ENCODE measurements at places on chromosomes 3 and 15. TPM values are rescaled to one million over a fixed set of nuclear protein-coding genes. Genes with fewer than 3 reads are reported as not detected.

ISLR gene
- polyA plus RNA-seq = 33.7 TPM

GASK1A gene
- 0.38 TPM for polyA plus RNA-seq

STRC gene
- not detected for polyA plus RNA-seq

FBXO40 gene
- not detected for polyA plus RNA-seq

DNA sequence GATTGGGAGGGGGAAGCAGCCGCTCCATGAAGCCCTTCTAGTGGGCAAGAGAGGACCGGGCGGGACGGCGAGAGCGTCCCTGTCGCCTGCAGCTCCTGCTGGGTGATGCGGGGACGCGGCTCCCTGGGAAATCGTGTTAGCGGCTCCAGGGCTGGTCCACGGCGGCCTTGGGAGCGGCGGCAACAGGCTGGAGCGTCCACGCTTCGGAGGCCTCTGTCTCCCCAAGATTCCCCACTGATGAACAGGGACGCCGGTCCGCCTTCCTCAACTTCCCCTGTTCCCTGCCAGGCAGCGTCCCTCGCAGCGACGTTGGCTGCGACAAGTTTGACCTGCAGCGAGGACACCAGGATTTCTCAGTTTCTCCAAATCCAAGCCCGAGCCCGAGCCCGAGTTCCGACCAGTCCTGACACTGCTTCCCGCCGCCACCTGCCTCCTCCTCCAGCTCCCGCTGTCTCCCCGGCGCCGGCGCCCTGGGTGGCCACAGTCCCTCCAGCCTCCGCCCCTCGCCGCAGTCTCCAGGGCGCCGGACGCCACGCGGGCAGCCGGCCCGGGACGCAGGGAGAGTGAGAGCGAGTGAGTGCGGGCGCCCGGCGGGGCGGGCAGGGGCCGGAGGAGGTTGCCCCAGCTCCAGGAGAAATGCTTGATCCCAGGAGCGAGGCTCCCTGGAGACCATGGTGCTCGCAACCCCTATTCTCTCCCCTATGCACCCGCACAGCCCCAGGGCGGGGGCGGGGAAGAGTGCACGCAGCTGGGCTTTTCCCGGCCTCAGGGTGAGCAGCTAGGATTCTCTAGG is 78.1 kb upstream of the RNF7 start:
- DNase-seq = no peak

DNA sequence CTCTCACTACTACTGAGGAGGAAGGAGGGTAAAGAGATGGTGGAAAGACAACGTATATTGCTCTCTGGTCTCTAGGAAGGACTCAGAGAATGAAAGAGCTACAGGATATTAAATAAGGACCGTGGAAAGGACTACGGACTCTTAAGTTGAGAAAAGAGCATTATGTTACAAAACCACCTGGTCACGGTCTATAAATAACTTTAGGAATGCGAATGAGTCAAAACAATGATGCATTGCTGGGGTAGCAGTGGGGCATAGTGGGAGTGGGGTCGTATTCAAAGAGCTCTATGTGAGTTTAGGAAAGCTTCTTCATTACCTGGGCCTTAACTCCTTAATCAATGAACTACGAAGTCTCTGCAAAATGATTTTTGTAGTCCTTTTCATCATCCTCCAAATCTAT is 295.7 kb upstream of the SOX14 start:
- DNase-seq = no peak

DNA sequence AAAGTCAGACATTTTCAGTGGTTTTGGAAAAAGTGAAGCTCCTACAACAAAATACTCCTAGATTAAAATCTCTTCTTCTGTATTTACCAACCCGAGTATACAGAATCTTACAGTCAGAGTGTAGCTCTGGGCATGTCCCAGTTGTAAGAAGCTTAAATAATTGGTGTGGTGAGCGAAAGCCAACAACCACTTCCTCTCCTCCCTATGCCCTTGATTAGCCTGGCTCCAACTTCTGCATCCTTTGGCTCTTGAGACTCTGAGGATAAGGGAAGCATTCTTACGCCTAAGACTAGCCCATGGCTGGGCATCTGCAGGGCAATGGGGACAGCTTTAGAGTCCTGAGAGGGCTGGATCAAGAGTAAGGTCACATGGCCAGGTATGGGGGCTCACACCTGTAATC is 25.5 kb downstream of the RFT1 start:
- DNase-seq = no peak

DNA sequence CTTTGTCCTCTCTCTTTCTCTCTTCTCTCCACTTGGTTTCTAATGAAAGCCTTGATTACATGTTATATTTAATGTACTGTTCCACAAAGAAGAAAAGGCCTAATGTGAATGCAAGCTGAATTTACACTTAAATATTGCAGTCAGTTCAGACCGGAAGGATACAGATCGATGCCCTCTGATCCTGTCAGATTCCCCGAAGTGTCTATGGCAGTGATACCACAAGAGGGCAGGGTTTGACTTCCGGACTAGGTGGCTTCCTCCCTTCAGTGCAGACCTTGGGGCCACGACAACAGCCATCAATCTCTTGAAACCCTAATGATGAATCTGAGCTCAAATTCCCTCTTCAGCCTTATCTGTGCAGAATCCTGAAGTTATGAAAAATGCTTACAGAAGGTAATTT is 29.5 kb downstream of the AGTR1 start:
- DNase-seq = no peak

DNA sequence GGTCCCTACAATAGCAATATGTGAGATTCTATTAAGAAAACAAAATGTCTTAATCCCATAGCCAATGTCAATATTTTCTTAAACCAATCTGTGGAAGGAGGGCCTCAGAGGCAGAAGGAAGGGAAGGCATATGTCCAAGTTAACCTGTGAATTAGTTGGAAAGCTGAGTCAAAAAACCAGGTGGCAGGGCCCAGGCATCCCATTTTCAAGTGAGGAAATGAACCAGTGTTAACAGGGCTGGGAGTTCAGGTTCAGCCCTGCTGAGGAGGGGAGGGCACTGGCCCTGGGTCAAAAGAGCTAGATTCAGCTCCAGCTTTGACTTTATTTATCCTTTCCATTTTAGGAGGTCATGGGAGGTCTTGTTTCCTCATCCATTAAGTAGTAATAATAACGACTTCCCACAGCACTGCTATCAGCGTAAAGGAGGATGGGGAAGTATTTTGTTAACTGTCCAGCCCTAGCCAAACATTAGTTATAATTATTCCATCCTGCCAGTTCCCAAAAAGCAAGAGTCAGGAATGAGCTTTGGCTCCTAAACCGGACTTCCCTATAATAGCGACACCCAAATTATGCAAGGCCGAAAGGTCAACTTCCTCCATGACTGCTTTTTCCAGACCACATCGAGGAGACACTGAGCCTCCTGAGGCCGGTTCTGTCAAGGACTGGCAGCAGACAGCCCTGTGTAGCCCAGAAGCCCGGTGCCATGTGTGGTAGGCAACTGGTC is 3.2 kb downstream of the MASP1 start:
- DNase-seq = no peak

GRCh38 chr3:69203631-69204314 is 81.4 kb upstream of the LMOD3 start:
- DNase-seq = no peak

DNA sequence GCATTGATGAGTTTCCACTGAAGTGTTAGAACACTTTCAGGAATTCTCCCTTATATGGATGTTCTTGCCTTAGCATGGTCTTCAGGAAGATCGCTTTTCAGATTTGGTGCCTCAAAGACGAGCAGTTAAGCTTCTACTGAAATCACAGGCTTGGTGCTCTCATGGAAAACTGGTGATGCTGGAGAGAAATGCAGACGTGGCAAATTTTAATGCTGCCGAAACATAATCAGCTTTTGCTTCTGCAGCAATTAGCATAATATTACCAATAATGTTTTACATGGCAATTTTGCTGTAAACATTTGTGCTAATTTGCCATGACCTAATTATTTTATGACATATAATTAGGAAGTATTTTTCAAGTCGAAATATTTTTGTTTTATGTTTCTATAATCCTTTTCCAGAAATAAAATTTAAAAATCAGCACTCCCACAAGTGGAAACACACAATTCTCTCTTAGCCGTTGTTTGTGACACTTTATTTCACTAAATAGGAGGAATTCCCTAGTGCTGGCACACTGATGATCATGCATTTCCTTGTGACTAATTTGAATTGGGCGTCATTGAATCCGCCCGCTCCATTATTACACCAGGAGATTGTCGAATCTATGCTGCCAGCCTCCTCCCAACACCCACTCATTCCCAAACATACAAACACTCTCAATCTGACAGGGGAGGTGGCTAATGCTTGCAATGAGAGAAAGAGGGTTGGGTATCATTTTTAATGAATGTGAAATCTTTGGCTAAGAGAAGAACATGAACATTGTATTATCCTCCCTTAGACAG is 506.8 kb upstream of the PPP2R3A start:
- no peak for DNase-seq

GRCh38 chr3:78951342-78951945 is 816.4 kb downstream of the ROBO1 start:
- no peak for DNase-seq

- DNase-seq = no peak
These were observed 469.4 kb upstream of the ROBO2 start for GRCh38 chr3:76570436-76571057.

DNA sequence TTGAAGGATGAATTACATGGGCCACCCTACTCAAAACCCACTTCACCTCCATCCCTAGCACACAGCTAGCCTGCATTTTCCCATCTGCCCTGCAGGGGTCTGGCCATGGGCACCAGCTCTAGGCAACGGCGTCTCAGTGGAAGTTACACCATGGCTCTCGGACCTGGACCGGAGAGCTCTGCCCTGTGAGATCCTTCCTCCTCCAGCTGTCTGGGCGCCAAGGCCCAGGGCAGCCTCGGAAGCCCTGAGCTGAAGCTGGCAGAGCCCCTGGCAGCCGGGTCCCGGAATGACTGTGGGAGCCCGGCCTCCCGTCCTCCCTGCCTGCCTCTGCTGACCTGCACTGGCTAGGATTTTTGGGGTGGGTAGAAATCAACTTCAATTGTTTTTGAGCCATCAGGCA is 98.9 kb downstream of the CHSY1 start:
- no peak for DNase-seq

DNA sequence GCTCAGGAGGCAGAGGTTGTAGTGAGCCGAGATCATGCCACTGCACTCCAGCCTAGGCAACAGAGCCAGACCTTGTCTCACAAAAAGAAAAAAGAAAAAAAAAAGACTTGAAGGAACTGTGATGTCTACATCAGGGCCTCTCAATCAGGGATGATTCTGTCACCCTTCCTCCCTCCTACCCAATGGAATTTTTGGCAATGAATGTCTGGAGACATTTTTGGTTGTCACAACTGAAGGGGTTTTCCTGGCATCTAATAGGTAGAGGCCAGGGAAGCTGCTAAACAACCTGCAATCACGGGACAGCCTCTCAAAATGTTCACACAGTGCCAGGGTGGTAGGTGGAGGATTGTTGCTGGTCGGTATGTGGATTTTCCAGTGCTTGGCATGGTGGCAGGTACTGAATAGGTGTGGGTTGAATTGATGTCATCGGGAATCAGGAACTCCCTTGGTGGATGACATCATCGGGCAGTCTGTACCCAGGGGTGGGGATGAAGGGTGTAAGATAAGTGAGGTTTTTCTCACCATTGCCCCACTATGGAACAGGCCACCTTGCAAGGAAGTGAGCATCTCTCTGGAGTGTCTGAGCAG is 71.3 kb downstream of the MESD start:
- no peak for DNase-seq

DNA sequence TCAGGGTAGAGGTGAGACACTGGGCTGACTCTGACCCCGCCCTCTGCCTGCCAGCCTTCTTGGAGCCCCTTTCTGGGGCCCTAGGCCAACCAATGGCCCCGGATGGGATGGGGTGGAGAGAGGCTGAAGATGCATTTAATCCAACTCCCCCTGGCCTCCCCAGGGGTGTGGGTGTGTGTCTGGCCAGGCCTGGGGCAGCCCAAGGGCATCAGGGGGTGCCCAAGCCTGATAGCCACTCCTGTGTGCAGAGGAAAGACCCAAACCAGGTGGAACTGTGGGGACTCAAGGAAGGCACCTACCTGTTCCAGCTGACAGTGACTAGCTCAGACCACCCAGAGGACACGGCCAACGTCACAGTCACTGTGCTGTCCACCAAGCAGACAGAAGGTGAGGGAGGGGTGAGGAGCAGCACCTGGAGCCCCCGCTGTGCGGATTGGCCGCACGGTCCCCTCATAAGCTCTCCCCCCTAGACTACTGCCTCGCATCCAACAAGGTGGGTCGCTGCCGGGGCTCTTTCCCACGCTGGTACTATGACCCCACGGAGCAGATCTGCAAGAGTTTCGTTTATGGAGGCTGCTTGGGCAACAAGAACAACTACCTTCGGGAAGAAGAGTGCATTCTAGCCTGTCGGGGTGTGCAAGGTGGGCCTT is 9.5 kb downstream of the SPINT1 start:
- DNase-seq = no peak

DNA sequence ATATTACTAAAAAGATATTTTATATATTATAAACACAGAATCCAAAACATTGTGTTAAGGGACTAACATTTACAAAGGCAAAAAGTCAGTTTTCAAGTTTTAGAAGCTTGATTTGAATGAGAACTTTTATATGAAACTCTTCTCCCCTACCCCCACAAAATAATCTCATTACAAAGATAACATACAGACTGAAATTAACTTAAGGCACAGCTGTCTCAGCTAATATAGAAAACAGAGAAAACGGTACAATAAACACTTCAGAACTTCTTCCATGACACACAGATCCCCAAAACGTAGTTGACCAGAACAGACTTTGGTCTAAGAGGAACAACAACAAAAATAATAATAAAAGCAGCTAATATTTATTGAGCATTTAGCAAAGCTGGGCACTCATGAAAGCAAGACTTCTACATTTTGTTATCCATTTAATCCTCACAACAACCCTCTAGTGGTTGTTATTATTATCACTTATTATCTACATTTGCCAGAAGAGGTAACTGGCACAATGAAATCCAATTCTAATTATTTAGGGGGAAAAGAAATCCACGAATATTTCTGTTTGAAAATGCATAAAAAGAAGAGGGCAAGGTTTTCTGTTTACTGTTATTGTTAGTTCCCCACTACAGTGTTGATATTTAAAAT is 68.1 kb downstream of the PFN2 start:
- DNase-seq = no peak

- no peak for DNase-seq
These were observed 130.2 kb upstream of the TOPAZ1 start for GRCh38 chr3:44111482-44111881.

GRCh38 chr3:125192190-125193035 is 20.1 kb downstream of the SLC12A8 start:
- no peak for DNase-seq

DNA sequence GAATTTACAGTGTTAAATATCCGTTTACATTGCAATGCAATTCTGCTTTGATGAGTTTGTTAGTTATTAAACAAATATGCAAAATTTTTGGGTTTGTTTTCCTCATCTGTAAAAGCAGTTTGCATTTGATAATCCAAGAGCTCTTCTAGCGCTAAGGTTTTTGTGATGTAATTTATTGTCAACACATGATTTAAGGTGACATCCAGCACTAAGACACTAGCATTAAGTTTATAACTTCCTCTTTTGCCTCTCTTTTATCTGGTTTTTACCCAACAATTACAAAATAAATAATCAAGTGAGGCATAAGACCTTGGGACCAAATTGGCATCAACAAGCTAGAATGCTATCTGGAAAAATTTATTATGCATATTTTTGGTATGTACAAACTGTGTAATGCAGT is 969 bp upstream of the DNAJC19 start:
- DNase-seq = no peak

GRCh38 chr15:78915341-78916087 is 29.3 kb downstream of the CTSH start:
- DNase-seq = no peak
